Body of pancreas (tissue), 4 donors: ENCODE measurements at places on chromosomes 1 and 21. TPM values are rescaled to one million over a fixed set of nuclear protein-coding genes. Genes with fewer than 3 reads are reported as not detected.
A peak's percentile ranks its signal among the peaks of the same experiment; 100 is the strongest.

DNA sequence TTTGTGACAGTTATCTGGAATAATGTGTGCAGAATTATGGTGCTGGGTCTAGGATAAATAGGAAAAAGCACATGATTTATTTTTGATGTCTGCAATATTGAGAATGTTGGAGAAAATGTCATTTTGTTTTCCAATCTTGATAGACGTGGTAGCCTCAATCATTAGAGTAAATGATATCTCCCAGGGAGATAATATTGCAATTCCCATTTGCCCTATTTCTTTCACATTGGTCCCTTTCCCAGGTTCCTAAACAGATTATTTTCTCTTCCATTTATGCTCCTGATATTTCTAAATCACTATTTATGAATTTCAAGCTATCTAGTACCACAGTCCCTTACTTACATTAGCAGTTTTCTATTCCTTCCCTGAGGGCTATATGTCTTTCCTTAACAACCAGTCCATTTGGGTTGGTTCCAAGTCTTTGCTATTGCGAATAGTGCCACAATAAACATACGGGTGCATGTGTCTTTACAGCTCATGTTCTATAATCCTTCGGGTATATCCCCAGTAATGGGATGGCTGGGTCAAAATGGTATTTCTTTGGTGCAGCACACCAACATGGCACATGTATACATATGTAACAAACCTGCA is 447.3 kb downstream of the PLA2G4A start:
- no peak for DNase-seq

GRCh38 chr1:34806396-34806795 is 13.6 kb downstream of the GJA4 start:
- DNase-seq = no peak

DNA sequence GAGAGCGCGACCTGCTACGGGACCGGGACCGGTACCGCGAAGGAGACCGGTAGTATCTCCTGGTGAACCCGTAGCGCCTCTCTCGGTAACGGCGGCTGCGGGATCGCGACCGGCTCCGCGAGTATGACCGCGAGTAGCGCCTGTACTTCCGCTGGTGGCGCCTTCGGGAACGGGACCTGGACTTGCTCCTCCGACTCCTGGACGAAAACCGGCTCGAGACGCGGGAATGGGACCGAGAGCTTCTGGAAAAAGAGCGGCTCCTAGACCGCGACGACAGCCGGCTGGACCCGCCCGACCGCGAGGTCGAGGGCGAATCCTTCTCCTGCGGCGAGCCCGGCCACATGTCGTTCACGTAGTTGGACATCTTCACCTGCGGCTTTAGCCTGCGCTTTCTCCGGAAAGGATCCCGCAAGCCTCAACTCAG is 642 bp downstream of the RSRP1 start:
- peak; percentile 53 for DNase-seq

GRCh38 chr1:32205401-32206370 is at the start of gene IQCC:
TSS of gene IQCC (plus strand) at chr1:32205671. CDS start at chr1:32205682, 11 bp downstream.
- peak; percentile 93 for DNase-seq

DNA sequence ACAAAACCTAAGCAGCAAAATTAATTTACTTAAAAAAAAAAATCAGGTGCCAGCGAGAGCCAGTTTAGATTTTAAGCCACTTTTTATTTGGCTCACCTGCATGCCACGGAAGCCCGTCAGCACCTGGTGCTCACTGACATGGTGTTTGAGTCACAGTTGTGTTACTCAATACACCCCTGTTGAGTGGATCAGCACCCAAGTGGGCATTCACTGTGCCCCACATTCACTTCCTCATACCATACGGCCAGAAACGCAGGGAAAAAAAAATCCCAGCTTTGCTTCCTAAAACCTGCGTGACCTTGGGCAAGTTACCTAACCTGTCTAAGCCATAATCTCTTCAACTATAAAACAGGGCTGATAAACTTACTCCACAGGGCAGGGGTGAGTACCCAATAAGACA is 42.8 kb upstream of the SIM2 start:
- peak; percentile 59 for DNase-seq

DNA sequence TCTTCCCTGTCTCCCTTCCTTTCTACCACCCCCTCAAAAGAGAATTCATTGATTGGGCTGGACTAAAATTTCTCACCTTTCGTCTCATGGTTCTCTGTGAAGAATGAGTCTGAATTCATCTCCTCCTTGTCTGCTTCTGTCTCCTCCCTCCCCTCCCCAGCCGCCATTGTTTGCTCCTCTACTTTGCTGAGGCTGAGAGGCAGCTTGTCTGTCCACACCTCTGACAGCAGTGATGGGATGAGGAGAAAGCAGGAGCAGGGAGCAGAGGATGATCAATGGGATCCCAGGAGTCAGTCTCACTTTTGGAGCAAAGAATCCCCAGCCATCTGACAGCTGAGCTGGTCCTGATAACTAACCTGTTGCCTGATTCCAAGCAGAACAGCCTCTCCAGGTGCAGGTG is 2.5 kb downstream of the ILDR2 start:
- DNase-seq = no peak

GRCh38 chr21:26374817-26375216 is 198.3 kb downstream of the CYYR1 start:
- no peak for DNase-seq

DNA sequence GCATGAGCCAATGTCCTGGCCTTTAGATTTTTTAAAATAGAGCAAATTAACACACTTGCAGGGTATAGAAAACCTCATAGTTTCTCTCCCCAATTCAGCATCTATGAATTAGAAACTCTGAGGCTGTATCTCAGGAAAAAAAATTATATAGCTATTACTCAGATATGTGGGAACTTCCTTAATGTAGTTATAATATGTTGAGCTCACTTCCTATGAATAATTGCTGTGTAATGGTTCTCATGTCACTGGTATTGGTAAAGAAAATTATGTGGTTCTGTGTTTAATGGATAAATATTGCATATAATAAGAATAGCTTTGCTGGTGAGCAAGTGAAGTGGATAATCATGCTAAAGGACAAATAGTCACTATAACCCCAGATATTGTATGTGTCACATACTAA is 2019.8 kb downstream of the NCAM2 start:
- DNase-seq = no peak

DNA sequence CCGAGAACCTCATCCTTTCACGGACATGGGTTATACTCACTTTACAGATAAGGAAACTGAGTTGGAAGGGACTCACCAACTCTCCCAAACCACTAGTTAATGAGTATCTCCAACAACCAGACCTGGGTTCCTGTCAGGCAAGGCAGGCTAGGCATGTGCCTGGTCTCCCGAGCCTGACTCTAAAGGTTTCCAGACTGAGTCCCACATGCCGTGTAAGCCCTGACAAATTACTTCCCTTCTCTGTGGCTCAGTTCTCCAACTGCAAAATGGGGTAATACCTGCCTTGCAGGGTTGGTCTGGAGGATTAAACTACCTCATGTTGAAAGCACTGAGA is 34.3 kb downstream of the SSBP3 start:
- no peak for DNase-seq

GRCh38 chr21:45482899-45483821 is 59.1 kb downstream of the SLC19A1 start:
- peak; percentile 47 for DNase-seq

- no peak for DNase-seq
Observed at GRCh38 chr1:189500778-189501177, 976.9 kb downstream of the BRINP3 start.

DNA sequence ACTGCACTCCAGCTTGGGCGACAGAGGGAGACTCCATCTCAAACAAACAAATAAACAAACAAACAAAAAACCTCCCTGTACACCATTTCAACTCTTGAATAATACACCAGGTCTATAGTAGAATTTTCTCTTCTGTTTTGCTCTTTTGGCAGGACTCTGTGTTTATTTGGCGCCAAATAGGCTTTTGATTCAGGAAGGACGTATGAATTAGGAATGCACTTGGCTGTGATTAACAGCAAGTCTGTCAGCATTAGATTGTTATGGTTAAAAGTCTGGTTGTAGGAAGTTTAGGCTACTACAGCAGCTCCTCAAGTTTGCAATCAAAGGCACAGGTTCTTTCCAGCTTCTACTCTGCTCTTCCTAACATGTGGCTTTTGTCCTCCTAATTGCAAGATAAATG is 113.8 kb upstream of the KCNK1 start:
- no peak for DNase-seq

Gene HUNK
- total RNA-seq = 9.2 TPM

Gene OPRD1
- not detected for total RNA-seq
